Hypothalamus (tissue), 51 donors: ENCODE measurements at places on chromosomes 6 and 20.
A peak's percentile ranks its signal among the peaks of the same experiment; 100 is the strongest.

GRCh38 chr6:143174516-143174915 lies 113.8 kb downstream of the AIG1 start:
- DNase-seq, result no peak

GRCh38 chr6:16635810-16636602 lies 125.3 kb downstream of the ATXN1 start:
- no peak for DNase-seq

DNA sequence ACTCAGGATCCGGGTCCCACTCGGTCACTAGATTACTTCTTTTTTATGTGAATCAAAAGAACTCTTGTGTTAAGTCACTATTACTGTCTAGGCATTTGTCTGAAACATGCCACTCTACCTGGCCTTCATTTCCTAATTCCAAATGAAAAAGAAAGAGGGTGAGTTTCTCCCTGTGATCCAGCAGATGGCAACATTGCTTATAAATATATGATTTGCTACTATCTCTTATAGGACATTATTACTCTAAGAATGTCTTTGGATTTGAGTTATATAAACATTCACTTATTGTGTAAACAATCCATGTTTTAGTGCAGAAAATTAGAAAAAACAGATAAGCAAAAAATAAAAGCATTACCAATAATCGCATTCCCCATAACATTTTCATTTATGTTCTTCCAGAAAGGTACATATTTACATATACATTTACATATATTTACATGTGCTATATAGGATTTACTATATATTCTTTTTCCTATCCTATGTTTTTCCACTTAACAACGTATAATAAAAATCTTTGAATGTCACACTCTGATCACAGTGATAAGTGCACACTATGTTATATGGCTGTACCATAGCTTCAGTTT lies 66.9 kb downstream of the FAXC start:
- no peak for DNase-seq

DNA sequence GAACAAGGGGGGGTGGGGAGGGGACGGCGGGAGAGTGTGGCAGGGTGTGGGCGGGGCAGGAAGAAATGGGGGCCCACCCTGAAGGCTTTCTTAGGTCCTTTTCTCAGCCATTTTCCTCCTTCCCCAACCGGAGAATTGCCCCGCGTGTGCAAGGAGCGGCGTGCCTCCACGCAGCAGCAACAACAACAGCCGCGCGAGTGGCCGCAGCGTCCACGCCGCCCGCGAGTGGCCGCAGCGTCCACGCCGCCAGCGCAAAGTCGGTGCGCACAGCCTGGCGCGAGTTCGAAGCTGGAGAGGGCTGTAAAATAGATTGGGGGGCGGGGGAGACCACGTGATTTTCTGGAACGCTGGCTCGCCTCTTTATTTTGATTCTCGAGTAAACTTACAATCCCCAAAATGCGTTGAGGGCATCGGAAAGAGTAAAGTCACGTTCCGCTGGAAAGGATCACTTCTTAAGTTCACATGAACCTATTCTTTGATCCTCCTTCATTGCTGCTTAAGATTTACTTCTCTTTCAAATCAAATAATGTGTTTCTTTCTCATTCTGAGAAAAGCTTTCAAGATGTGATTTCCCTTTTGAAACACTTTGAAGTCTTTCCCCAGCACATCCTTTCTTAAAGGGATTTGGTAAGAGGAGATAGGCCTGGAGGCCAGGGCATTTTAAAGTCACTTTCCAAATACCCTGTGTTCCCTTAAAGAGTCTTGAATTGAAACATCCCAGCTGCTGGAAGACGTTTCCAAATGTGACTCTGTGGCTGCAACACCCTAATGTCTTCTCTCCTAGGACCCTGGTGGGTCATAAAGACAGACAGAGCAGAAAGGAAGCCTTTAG lies 66.7 kb upstream of the ZNF217 start:
- peak; percentile 19 for DNase-seq

DNA sequence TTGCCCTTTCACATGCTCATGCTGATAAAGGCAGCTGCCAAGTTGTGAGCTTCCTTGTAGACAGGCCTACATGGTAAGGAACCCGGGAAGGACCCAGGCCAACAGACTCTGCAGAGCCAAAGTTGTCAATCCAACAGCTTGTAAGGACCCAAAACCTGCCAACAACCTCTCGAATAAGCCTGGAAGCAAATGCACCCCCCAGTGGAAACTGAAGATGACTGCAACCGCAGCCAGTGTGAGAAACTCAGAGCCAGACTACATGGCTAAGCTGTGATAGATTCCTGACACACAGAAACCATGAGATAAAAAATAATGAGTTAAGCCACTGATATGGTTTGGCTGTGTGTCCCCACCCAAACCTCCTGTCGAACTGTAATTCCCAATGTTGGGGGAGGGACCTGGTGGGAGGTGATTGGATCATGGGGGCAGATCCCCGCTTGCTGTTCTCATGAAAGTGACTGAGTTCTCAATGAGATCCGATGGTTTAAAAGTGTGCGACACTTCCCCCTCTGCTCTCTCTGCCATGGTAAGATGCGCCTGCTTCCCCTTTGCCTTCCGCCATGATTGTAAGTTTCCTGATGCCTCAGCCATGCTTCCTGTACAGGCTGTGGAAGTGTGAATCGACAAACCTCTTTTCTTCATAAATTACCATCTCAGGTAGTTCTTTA lies 18.8 kb upstream of the CLPSL2 start:
- no peak for DNase-seq

DNA sequence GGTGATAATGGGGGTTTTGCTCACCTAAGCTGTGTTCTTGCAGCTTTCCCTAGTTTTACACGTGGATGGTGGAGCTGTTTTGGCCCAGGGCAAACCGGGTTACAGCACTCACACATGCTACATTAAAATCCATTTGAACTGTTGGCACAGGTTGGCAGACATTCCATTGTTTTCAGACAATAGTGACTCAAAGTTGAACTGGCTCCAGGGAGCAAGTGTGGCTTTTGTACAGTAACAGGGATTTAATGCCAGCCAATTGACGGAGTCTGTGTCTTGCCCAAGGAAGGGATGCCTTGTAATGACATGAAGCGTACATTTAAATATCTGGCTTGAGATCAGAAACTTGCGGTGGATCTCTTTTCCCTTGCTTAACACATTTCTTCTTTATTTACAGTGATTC lies 183.1 kb downstream of the DTNBP1 start:
- no peak for DNase-seq

GRCh38 chr20:62025832-62026563 lies 39.7 kb downstream of the TAF4 start:
- DNase-seq, result no peak

GRCh38 chr20:23205611-23206041 lies 119.5 kb upstream of the CD93 start:
- DNase-seq, result no peak
